ENCODE measurements at places on chromosomes 7 and 10.

DNA sequence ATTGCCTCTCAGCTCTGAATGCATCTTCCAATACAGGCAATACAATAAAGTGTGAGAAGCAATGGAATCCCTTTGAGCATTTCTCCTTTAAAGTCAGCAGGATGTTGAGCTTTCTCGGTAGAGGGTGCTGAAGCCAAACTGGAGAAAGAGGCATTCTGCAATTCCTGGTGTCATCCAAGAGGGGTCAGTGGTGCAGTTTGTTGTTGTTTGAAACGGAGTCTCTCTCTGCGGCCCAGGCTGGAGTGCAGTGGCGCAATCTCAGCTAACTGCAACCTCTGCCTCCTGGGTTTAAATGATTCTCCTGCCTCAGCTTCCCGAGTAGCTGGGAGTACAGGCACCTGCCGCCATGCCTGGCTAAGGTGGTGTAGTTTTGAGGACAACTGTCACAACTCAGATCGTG, 486.5 kb downstream of the CALN1 start:
- DNase-seq = no peak

DNA sequence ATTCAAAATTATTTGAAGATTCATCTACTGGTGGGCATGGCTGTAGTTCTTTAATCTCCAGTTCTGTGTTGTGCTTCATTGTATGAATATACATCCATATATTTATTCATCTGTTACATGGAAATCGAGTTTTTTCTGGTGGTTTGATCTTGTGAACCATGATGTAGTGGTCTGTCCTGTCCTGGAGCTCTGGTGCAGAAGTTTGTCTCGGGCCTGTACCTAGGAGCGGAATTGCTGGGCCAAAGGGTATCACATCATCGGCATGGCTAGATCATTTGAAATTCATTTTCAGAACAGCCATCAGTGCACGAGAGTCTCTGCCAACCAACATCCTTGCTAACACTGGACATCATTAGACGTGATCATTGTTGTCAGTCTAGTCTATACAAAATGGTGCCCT, 107.0 kb downstream of the ELFN1 start:
- DNase-seq = no peak

GRCh38 chr10:31720546-31720945, 208.1 kb downstream of the ARHGAP12 start:
- no peak for DNase-seq

DNA sequence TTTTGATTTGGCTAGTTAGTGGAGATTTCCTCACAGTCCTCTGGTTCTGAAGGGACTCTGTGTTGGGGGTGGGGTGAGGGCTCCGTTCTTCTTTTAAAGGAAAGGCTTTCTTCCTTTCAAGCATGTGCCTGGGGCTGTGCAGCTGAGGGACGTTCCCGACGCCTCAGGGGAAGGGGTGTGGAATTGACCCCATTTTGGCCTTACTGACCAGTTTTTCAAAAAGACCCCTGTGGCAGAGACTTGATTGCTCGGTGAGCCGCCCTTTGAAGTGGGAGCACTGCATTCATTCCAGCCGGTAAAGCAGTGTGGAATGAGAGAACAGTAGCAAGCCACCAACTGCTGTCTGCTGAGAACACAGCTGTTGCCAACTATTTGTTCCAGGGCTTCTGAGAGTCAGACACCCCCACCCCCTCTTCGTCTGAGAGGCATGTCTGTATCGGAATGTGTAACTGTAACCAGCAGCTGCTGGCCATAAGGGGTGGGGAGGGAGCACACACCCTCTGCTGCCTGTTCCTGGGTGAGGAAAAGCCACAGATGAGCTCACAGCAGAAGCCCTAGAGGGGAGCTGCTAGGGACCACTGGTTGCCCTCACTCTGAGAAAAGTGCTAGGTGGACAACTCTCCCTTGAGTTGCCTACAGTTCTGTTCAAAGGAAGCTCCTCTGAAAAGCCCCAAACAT, 33.2 kb downstream of the WBP1L start:
- no peak for DNase-seq

GRCh38 chr7:138458576-138459412, 1.3 kb upstream of the TRIM24 start:
- DNase-seq = no peak

DNA sequence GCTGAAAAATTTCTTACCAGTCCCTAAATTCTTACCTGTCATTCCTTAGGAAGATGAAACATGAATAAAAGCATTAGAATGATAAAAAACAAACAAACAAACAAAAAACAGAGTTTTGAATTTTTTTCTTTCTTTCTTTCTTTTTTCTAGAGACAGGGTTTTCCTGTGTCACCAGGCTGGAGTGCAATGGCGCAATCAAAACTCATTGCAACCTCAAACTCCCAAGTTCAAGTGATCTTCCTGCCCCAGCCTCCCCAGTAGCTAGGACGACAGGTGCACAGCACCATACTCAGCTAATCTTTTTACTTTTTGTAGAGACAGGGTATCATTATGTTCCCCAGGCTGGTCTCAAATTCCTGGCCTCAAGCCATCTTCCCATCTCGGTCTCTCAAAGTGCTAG, 26.5 kb downstream of the NT5C2 start:
- DNase-seq = no peak

DNA sequence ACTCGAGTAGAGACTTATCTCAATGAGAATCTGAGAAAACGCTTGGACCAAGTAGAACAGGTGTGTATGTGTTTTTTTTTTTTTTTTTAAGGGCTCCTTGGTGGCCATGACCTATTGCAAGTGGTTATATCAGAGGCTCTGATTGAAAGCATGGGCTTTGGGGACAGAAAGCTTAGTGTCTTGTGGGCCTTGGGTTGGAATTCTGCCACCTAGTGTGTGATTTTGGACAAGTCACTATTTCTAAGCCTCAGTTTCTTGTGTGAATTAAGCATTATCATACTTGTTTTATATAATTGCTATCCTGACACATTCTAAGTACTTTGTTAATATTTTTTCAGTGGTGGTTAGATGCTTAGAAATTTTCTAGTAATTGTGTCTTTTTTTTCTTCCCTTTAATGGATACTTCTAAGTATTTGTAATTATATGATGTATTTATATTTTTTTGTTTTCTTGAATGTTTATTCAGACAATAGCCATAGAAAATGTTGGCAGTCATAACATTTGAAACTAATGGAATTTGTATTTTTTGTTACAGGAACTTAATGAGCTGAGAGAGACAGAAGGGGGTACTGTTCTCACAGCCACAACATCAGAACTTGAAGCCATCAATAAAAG, 33.1 kb downstream of the SMC3 start:
- no peak for DNase-seq

- DNase-seq = no peak
These were observed 166.0 kb upstream of the GDF10 start for GRCh38 chr10:47133871-47134570.

DNA sequence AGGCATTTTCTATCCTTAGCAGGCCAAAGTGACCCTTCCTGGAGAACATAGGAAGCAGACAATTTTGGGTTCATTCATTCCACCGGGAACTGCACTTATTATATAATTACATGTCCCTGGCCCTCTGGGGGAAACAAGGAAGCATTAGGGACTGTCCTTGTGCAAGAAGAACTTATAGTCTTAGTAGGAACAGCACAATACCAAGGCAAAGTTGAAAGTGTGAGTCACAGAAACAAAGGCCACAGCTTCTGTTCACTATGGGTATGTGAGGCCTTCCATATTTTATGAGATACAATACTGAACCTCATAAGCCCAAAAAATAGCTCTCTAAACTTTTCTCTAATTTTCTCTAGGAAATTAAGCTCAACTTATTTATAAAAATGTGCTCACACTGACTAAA, 18.4 kb upstream of the AKR1B10 start:
- DNase-seq = no peak

GRCh38 chr7:47345857-47346298, 236.0 kb downstream of the TNS3 start:
- DNase-seq = no peak

DNA sequence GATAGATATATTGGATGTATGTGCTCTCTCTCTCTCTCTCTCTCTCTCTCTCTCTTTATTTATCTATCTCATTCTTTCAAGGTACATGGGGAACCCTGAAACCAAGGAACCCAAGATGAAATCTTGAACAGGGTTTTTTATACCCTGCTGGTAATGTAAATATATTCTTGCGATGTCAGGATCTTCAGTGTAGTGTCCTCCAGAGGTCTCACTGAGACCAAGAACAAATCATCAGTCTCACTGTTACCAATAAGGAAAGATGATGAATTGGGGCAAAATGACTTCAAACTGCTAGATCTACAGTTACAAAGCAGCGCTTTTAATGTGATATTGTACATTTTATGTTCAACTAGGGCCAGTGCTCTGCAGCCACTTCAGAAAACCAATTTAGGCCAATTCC, 423.5 kb downstream of the ANKRD7 start:
- DNase-seq = no peak

DNA sequence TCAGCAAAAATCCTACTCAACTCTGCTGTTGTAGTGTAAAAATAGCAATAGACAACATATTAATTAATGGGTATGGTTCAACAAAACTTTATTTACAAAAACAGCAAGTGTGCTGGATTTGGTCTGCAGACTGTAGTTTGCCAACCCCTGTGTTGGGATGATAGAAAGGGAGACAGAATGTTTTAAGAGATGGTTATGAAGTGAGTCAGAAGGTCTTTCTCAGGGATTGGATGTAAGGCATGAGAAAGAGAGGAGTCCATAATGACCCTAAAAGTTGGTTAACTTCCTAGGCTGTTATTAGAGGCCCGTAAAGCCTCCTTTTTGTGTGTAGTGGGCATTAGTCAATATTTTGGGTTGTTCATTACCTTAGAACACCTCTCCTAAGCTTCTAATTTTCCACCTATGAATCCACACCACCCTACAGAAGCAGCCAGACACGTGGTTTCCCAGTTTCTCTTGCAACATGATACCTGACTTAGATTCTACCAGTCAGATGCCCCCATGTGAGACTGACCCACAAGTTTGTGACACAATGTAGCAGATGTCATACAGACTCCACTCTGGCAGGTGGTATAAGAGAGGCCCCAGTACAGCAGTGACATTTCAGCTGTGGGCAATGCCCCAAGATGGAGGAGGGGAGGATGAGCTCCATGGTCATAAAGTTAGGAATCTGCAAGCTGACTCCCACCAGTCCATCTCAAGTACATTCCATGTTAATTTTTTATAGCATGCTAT, 1015.6 kb downstream of the KCNMA1 start:
- DNase-seq = no peak

DNA sequence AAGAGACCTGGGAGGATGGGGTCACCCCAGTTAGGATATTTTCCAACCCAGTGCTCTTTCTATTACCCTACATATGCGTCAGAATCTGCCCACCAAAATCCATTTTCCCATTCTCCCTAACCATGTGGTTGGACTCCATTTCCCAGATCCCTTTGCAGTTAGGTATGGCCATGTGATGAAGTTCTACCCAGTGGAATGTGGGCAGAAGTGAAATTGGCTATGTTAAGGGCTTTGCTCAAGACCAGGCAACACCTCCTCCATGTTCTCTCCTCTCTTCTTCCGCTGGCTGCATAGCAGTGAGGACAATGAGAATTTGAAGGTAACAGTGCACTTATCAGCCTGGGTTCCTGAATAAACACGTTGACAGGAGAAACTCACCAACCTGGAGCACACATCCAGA, 111.3 kb downstream of the CABCOCO1 start:
- DNase-seq = no peak

DNA sequence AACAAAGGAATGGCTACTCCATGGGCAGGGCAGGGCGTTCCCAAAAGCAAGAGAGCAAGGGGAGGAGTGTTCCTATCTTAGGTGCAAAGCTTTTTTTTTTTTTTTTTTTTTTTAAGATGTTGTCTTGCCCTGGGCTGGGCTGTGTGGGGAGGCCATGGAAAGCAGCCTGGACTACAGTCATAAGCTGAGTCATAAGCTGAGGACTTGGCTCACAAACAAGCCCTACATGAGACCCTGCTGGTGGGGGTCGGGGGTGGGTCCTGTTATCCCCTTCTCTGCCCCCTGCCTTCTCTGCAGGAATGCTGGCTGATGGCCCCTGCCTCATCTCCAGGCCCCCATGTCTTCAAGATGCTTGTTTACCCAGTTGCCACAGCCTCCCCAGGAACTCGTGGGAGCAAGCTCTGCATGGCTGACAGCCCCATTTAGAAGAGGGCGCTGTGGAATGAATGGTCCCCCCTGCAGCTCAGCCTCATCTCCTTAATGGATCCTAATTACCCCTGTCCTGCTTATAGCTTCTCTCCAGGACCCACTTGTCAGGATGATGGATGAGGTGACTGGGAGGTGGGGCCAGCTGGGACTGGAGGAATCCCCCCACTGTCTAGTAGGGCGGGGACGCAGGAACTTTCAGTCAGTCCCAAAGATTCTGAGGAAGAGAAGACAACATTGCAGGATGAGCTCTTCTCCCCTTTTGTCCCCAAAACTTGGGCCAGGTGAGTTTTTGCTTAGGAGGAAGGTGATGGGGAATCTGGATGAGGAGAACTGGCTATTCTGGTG, 340.8 kb upstream of the PODXL start:
- no peak for DNase-seq

GRCh38 chr10:13365243-13365642, 17.1 kb upstream of the SEPHS1 start:
- DNase-seq = no peak

Measured in stimulated activated CD4-positive, alpha-beta T cell treated with anti-CD3 and anti-CD28 coated beads, Interleukin-4, amount 100 ng/mL, for 4 hours (primary cell).